Muscle of arm (tissue), 14 donors: ENCODE measurements at places on chromosomes 12 and 14.

DNA sequence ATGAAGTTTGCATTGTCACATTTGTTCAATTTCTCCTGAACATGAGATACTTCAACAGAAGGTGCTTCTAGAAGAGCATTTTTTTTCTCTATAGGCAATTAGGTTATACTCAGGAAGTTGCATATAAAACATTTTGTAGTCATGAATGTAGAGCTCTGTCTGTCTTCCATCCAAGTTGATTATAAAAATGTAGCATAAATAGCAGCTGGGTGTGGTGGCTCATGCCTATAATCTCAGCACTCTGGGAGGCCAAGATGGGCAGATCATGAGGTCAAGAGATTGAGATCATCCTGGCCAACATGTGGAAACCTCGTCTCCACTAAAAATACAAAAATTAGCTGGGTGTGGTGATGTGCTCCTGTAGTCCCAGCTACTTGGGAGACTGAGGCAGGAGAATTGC is 39.5 kb upstream of the STXBP6 start:
- DNase-seq: no peak

- no peak for DNase-seq
Measured at GRCh38 chr14:84929086-84929485, 600.9 kb upstream of the FLRT2 start.

- DNase-seq: no peak
Measured at GRCh38 chr12:96057986-96058553, 22.7 kb upstream of the LTA4H start.

DNA sequence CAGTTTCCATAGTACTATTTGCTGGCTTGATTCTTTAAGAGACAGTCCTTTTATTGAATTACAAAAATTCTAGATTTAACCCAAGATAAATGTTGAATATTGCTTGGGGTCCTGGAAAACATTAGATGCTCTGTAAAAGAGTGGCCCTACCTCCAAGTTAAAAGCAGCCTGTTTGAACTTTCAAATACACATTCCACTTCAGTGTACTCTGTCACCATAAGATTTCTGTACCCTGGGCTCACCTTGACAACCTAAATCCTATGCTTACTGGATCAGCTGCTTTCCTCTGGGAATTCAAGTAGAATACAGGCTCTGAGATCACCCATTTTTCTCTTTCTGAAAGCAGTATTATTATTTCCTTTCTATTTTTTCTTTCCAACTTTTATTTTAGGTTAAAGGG is 107.7 kb upstream of the DCN start:
- no peak for DNase-seq

GRCh38 chr12:6692888-6693287 is 3.7 kb upstream of the ZNF384 start:
- DNase-seq: no peak

DNA sequence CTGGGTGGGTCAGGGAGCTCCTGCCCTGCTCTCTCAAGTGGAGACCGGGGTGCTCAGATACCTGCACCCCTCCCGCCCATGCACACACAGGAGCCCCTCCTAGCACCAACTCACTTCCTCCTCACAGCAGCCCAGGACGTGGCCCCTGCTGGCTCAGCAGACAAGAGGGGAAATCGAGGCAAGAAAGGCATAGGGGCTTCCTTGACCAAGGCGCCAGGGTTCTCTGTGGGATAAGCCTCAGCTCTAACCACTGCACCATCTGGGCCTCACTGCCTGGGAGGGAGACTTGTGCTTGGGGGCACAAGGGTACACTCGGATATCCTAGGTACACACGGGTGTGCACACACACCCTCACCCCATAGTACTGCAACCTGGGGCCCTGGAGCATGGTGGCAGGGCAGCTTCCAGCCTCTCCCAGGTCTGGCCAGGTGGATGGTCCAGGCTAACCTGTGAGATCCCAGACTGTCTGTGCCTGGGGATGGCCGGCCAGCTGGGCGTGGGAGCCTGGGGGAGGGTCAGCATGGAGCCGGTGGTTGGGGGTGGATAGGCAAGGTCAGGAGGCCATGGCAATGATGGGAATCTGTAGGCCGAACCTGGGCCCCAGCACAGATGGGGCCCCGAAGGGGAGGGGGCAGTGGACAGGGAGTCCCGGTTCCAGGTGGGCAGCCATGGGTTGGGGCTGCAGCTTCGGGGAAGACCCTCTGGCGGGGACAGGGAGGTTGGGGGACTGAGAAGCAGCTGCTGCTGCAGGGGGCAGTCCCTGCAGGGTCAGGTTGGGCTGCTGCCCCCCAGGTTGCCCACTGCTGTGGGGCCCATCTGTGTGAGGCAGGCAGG is 312.4 kb downstream of the TMEM121 start:
- no peak for DNase-seq

GRCh38 chr14:36293824-36294223 is 26.6 kb downstream of the MBIP start:
- DNase-seq: no peak

- DNase-seq: no peak
Measured at GRCh38 chr14:39434401-39434800, 2.2 kb upstream of the FBXO33 start.

GRCh38 chr14:38311655-38312054 is 55.8 kb upstream of the CLEC14A start:
- DNase-seq: no peak

- peak; percentile 55 for DNase-seq
Measured at GRCh38 chr12:57518176-57518919, 2.0 kb downstream of the DDIT3 start.

GRCh38 chr14:70952485-70952884 is 45.2 kb downstream of the PCNX1 start:
- DNase-seq: no peak

GRCh38 chr12:130132831-130133511 is 29.3 kb upstream of the FZD10 start:
- DNase-seq: no peak

- DNase-seq: peak; percentile 59
Measured at GRCh38 chr12:48296586-48297282, 54.0 kb downstream of the ZNF641 start.

- DNase-seq: no peak
Measured at GRCh38 chr12:6452245-6452943, 552 bp downstream of the TAPBPL start.

DNA sequence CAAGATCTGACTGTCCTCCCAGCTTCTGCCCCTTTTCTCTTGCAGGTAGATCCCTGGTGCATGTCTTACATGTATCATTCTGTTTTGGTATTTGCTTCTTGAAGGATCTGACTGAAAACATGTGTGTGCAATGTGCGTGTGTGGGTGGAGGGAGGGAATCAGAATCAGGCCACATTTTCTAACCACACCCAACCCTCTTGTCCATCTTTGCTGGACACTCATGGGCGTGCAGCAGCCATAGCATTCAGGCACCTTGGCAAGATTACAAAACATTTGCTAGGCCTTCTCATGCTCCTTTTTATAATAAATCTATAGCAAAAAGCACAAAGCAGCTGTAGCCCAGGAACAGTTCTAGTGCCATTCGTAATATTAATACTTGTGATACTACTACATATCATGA is 233.6 kb upstream of the E2F7 start:
- no peak for DNase-seq

DNA sequence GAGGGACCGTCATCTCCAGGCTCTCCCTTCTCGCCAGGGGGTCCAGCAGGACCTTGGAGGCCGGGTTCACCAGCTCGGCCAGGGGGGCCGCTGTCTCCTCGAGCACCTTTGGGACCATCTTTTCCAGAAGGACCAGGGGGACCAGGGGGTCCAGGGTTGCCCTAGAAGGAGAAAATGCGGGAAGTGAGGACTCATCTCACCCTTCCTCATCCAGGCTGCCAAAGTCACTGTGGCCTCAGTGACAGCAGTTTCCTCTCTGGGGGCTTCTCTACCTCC is 15.1 kb downstream of the TMEM106C start:
- DNase-seq: no peak

GRCh38 chr12:26855337-26855736 is 22.3 kb upstream of the ITPR2 start:
- DNase-seq: no peak
